ENCODE measurements at places on chromosomes 1 and 21.

- DNase-seq = no peak
These were observed 262.6 kb downstream of the ATG4C start for GRCh38 chr1:63046539-63046938.

GRCh38 chr1:160402001-160402795, 1.8 kb downstream of the VANGL2 start:
- DNase-seq = no peak

DNA sequence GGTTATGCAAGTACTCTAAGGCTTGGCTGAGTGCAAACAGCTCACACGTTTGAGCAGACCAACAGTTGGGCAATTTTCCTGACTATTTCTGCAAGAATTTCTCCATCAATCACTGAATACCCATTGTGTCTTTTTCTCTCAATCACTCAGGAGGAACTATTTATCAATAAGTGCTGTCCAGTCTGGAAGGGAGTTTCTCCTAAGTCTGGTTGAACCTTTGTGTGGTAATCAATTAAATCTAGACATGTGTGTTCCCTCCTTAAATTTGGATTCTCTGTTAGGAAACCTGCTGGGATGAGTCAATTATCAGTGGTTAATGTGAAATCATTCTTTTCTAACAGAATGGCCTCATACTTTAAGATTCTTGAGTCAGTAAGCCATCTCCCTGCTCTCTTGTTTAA, 6.8 kb upstream of the AADACL3 start:
- no peak for DNase-seq

- no peak for DNase-seq
These were observed 974.8 kb downstream of the ADGRL2 start for GRCh38 chr1:82775406-82776000.

Measured in caudate nucleus (tissue), 63 donors.